ENCODE measurements at places on chromosomes 11 and 22.

- DNase-seq: no peak
Measured at GRCh38 chr11:2740275-2740940, 40.6 kb upstream of the KCNQ1OT1 start.

DNA sequence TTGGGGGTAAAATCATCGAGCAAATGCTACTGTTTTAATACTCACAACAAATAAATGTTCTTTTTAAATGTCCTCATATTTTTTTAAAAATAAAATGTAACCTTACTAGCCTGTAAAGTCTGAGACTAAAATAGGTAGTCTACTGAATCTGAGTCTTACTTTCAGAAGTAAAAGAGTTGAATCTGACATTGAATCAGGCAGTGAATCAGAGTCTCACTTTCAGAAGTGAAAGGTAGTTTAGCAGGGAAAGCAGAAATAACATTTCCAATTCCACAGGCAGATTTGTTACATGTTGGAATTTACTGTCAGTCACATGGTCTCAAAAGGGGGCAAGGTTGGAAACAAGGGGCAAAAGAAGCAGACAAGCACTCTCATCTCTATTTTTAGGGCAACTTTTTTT is 143.0 kb downstream of the ELP4 start:
- no peak for DNase-seq

DNA sequence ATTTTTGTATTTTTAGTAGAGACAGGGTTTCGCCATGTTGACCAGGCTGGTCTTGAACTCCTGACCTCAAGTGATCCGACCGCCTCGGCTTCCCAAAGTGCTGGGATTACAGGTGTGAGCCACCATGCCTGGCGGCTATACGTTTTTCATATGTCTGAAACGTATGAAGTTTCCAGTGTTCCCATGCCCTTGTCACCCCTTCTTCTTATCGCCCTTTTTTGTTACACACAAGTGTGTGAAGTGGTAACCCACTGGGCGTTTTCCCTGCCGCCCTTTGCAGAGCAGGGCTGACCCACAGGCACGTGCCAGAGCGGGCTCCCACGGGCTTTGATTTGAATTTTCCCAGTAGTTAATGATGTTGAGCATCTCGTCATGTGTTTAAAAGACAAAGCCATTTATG is 17.0 kb downstream of the PIM3 start:
- no peak for DNase-seq

- DNase-seq: no peak
Measured at GRCh38 chr22:23518376-23519187, 61.5 kb downstream of the IGLL1 start.

GRCh38 chr11:46874586-46874985 is 28.5 kb upstream of the CKAP5 start:
- no peak for DNase-seq

- no peak for DNase-seq
Measured at GRCh38 chr22:45587638-45588505, 83.8 kb upstream of the ATXN10 start.

DNA sequence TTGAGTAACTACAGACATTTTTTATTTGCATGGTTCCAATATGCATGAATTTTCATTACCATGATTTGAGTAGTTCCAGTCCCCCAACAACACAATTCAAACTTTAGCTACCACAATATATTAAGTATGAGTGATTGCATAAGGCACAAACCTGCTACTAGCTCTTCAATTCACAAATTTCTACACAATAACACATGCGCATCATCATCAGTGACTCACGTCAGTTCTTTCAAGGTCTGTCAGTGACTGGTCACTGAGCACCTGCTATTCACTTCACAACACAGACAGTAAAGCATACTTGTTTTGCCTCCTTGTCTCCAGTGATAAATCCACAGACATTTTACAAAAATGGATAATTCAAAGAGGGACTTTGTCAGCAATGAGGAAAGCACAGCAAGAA is 435.1 kb upstream of the CCDC90B start:
- no peak for DNase-seq

GRCh38 chr11:93608364-93608763 is 53.1 kb upstream of the CEP295 start:
- no peak for DNase-seq

- no peak for DNase-seq
Measured at GRCh38 chr22:21686193-21686608, 20.4 kb downstream of the PPIL2 start.

GRCh38 chr11:70568035-70568813 is 169.9 kb downstream of the CTTN start:
- no peak for DNase-seq

- no peak for DNase-seq
Measured at GRCh38 chr11:71212871-71213559, 39.4 kb downstream of the SHANK2 start.

GRCh38 chr11:114738954-114739353 is 60.6 kb downstream of the NXPE2 start:
- no peak for DNase-seq

GRCh38 chr11:27218421-27219038 is 144.5 kb downstream of the CCDC34 start:
- no peak for DNase-seq

- DNase-seq: no peak
Measured at GRCh38 chr22:20434773-20435172, 2.9 kb downstream of the SCARF2 start.

GRCh38 chr11:19816040-19816439 is 103.4 kb downstream of the NAV2 start:
- no peak for DNase-seq

DNA sequence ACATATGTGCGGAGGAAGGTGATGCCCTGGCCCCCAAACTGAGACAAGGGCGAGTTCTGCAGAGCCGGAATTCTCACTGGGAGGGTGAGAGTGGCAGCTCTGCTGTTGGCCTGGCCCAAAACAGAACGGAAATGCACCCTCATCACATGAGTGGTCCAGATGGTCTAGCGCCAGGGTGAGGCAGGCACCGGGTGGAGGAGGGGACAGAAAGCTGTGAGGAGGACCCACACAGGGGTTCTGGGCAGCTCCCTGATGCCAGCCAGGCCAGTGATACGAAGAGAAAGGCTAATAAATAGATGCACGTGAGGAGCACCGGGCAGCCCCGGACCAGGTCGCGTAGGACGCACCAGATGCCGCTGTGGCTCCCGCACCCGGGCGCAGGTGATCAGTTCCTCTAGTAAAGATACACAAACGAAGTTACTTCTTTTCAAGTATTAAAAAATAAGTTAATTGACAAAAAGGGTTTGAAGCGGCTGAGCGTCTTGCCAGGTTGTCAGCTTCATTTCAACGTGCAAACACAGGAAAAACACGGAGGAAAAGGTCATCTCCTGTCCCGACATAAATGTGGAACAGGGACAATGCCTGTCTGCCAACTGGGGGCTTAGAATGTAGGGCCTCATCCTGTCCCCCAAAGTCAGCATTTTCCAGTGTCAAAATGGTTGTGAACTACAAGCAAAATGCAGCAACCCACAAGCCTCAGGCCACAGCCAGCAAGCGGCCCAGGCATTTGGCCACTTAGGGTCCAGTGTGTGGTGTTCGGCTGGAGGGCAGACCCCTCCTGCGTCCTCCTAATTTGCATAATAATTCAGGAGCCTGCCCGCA is 15.3 kb upstream of the BID start:
- no peak for DNase-seq

DNA sequence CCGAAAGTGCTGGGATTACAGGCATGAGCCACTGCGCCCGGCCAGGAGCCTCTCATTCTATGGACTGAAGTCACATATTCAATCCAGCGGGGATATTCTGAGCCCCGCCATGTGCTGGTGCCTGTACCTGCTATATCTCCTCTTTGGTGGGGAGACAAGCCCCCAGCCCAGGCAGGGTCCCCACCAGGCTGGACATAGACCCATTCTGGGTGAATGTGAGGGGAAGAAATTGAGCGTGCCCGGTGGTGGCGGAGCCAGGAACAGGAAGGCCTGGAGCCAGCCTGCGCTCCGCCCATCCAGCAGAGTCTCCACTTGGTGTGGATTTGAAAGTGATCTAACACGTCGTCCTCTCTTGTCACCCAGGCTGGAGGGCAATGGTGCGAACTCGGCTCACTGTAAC is 38.0 kb upstream of the CSNK1E start:
- no peak for DNase-seq

GRCh38 chr22:29156507-29156906 is 49.2 kb upstream of the EMID1 start:
- no peak for DNase-seq

- no peak for DNase-seq
Measured at GRCh38 chr11:131902421-131902820, 532.0 kb downstream of the NTM start.

GRCh38 chr11:94882931-94883330 is 90.4 kb downstream of the CWC15 start:
- DNase-seq: no peak

GRCh38 chr11:119681361-119681910 is 47.6 kb downstream of the NECTIN1 start:
- DNase-seq: no peak

- no peak for DNase-seq
Measured at GRCh38 chr11:17005646-17006045, 8.6 kb downstream of the PLEKHA7 start.

DNA sequence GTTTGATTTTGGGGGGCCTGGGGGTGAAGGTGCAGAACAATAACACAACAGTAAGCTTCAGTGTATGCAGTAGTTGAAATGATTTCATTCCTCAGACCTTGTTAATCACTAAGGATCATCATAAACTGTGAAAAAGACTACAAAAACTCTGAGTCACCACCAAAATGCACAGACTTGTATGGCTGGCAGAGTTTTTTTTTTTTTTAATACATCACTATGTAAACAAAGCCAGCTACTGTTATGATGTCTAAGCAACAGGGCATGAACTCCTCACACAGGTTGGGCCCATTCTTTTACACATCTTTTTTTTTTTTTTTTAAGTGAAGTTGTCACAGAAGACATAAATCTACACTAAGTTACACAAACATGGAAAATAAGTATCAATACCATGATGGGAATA is 311.9 kb downstream of the GUCY1A2 start:
- DNase-seq: no peak

DNA sequence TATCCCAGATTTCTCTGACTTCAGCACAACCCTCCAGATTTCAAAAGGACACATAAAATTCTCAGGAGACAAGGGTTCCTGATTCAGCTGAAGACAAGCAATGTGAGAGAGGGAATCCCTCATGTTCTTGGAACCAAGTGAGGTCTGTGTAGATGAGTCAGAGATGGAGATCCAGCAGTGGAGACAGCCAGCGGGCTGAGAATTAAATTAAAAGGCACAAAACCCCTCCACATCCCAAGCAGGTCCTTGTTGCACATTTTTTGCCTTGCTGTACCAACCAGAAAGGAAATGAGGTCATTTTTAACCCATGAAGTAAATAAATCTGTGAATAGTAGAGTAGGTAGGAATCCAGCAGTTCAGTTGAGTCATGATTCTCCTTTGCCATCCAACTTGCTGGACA is 9.7 kb downstream of the MTNR1B start:
- DNase-seq: no peak

DNA sequence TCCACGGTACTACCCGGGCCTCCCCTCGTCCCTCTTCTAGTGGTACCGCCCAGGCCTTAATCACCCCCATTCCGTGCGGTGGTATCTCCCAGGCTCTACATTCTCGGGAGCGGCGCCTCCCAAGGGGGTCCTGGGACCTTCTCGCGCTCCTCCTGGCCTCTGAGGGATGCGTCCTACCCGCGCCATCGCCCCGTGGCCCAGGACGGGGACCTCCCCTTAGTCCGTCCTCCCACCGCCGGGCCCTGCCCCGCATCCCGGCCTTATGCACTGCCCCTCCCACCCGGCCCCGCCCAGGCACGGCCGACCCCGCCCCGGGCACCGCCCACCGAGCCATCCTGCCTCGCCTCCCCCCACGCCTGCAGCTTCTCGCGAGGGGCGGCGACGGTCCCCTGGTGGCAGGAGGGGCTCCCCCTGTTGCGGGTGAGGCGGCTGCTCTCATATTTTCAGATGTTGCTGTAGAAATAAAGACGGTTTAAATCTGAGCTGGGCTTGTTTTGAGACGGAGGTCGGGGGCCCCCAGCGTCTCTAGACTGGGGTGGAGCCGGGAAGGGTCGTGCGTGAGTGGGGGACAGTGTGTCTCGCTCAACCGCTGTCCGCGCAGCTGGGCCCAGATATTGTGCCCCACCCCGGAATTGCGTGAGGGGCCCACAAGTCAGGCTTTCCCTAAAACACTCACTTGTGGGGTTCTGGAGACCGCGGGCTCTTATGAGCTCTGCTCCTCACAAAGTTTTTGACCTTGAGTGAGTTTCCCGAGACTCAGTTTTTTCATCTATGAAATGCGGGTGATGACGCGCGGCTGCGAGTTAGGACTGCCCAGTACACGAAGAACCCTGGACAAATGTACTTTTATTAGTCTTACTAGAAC is 828 bp upstream of the RAB1B start:
- peak; percentile 83 for DNase-seq

GRCh38 chr22:33983558-33983957 is 63.3 kb upstream of the LARGE1 start:
- DNase-seq: no peak

DNA sequence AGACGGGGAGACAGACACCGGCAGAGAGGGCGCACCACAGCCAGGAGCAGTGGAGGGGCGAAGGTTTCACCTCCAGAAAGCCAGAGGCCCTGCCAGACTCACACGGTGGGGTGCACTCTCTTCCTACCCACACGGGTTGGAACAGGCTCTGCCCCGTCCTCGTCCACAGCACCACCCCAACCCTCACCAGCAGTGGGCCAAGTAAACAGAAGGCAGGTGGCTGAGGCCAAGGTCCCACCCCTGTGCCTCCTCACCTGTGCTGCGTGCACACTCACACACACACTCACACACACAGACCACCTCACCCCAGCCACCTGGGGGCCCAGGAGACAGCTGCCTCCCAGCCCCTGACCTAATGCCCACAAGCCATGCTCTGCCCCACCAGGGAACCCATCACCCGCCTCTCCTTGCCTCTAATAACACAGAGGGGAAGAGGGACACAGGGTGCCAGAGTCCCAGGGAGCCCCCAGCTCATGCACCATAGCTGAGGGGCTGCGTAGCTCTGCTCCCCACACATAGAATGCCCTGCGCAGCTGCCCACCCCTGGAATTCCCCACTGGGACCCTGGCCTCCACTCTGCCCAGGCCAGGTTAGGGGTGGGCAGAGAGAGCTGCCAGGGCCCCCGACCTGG is 3.1 kb downstream of the CYB5R3 start:
- no peak for DNase-seq

DNA sequence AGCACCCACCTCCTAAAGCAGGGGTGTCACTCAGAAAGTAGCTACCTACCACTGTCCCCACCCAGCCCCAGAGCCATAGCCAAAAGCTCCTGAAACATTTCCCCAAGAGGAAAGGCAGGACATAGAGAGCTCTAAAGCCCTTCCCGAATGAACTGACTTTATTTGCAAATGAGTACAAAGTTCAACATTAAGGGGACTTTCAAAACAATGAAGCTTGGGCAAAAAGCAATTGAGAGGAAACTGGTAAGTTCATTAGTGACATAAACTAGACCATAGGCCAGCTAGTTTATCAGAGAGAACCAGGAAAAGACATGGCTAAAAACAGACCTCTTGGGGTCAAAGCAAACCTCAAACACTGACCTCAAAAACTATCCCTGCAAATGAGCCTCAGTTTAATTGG is 72.7 kb downstream of the IGLL5 start:
- DNase-seq: no peak

DNA sequence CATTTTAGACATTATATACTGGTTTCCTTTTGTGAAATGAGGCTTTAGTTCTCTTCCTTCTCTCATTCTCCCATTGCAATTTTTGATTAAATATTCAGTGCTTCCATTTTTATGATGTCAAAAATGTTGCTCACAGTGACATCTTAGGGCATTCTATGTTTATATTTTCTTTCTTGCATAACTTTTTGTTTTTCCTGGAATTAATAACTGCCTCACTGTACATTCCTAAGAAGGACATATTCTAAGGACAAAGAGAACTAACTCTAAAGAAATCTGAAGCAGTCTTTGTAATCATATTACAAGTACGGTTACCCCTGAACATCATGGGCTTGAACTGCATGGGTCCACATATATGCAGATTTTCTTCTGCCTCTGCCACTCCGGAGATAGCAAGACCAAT is 25.8 kb upstream of the P2RY6 start:
- no peak for DNase-seq
